ENCODE measurements at places on chromosomes 1 and 21. TPM values are rescaled to one million over a fixed set of nuclear protein-coding genes. Genes with fewer than 3 reads are reported as not detected.

DNA sequence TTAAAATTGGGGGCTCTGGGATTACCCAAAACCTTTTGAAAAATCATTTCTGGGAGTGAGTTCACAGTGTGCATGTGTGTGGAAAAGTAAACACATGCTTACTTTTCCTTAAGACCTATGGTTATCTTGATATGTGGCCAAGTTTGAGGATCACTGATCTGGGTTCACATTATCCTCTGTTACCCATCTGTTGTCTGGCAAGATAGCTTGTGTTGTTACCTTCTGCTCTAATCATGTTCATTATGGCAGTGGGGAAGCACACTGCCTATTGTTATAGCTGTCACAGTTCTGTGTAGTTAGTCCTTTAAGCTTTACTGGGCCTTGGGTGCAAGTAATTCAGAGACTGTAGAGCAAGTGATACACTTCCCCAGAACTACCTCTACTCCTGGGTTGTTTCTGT, 5.0 kb downstream of the CTBS start:
- no peak for DNase-seq

DNA sequence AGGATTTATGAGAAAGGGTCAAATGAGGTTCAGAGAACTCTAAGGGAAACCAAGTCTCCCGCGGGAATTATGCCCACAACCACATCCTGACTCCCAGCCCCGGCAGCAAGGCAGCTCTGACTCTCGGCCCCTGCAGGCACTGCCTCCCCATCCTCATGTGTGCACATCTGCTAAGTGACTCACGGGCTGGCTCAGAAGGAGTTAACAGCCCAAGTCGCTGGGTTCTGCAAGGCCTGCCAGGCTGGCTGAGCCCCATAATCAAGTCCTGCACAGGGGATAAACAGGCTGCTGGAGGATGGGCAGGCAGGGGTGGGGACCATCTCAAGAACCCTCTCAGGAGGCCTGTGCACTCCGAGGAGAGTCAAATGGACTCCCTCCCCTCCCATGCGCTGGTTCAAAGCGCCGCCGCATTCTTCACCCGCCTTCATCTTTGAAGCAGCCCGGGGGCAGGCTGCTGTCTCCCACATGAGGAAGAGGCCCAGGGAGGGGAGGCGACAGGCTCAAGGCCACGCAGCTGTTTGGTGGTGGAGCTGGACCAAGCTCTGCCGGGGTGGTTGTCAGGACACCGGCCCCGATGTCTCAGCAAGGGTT, 344.3 kb downstream of the MATN1 start:
- peak; percentile 77 for DNase-seq

DNA sequence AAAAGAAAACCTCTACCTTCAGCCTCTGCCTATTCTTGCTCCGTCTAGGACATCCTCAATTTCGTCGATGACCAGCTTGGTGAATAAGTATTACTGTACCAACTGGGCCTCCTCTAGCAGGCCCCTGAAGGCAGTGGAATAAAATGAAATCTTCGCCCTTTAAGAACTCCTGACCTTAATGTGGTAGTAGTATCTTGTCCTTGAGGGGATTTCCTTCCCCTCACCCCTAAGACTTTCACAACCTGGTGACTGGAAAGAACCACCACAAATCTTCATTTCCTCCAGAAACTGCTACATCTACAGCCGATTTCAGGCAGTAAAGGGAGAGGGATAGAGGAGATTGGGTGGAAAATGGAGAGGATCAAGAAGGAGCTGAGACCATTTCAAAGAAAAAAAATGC, 1.6 kb upstream of the HAX1 start:
- DNase-seq: no peak

DNA sequence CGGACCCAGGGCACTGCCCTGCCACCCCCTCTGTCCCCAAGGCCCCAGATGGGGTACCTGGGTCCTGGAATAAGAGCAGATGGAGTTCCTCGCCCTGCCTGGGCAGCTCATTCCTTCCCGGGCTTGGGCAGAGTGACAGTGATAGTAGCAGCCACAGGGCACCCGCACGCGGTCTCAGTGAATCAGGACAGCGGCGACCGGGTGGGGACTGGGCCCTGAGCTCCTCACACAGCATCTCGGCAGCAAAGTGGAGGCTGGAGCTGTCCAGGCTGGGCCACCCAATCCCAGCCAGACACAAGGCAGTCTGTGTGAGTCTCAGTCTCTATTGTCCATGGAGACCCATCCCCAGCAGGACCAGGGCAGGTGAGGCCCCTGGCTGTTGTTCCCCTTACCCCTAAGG, 37.4 kb upstream of the CCDC27 start:
- DNase-seq: no peak

GRCh38 chr1:228742281-228742860, 7.1 kb downstream of the RHOU start:
- DNase-seq: no peak

DNA sequence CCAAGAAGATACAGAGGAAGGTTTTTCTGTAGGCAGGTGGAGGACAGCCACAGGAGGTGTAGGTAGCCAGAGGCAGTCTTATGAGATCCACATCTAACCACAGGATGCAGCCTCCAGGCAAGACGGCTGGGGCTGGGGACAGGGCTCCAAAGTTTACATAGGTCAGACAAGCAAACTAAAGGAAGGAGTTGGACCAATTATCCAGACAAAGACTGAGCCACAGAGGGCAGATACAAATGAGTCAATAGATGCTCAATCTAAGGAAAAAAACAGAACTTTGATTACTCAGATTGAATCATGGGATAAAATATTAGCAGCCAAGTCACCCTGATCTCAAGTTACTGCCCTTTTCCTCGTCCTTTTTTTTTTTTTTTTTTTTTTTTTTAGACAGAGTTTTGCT, 91.6 kb downstream of the RGS7 start:
- DNase-seq: no peak

GRCh38 chr1:47881505-47882442, 115.4 kb downstream of the TRABD2B start:
- DNase-seq: peak; percentile 58

- no peak for DNase-seq
These were observed 57.9 kb upstream of the IRF2BP2 start for GRCh38 chr1:234667600-234668576.

DNA sequence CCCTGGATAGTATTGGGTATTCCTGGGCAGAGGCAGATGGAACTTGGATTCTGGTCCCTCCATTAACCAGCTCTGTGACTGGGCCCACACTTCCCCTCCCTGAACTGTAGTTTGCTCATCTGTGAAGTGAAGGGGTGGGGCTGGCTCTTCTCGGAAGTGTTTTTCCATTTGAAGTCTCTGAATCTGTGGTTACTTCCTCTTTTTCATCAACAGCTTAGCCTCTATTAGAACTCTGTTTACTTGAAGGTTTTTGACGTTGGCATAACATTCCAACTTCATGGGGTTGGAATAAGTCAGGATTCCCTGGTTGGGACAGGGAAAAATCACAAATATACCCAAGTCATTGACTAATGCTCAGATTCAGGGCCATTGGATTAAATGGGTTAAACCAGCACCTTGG, 3.6 kb downstream of the KIAA0040 start:
- DNase-seq: no peak

- no peak for DNase-seq
These were observed 2.0 kb upstream of the CDC7 start for GRCh38 chr1:91498498-91499245.

DNA sequence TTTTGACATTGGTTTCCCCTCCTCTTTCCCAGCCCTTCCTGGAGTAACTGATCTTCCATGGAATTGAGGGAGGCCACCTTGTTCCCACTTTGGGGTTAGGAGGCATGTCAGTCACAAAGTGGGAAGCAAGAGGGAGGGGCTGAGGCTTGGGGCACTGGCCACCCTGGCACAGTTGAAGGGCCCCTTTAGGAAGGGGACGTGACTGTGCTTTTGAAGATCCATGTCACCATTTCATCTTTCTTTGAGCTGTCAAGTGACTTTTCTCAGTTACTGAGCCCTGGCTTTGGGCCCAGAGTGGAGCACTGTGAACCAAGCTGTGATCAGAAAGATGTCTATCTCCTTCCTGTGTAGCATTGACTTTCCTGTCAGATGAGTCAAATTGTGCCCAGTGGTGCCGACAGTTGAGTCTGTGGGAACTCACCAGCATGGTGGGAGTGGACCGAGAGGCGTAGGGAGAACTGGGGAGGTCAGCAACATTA, 38.5 kb upstream of the TDRD10 start:
- no peak for DNase-seq

- DNase-seq: peak; percentile 81
These were observed 841 bp downstream of the SNX27 start for GRCh38 chr1:151612501-151613281.

DNA sequence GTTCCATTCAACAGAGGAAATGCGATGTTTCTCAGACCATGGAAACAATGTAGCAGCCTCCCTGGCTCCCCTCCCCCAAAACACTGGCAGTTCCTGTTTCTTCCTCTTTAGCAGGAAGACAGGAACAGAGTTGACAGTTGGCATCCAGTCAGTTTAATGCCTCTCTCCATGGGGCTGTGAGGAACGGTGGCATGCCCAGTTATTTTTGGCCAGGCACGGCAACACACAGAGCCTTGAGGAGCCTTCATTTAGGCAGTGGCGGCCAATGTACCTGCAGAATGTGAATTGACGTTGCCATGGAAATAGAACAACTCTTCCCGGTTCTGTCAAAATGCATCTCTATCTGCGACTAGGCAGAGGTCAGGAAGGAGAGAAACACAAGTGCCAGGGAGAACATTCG, 330.6 kb downstream of the DSCAM start:
- DNase-seq: peak; percentile 43

DNA sequence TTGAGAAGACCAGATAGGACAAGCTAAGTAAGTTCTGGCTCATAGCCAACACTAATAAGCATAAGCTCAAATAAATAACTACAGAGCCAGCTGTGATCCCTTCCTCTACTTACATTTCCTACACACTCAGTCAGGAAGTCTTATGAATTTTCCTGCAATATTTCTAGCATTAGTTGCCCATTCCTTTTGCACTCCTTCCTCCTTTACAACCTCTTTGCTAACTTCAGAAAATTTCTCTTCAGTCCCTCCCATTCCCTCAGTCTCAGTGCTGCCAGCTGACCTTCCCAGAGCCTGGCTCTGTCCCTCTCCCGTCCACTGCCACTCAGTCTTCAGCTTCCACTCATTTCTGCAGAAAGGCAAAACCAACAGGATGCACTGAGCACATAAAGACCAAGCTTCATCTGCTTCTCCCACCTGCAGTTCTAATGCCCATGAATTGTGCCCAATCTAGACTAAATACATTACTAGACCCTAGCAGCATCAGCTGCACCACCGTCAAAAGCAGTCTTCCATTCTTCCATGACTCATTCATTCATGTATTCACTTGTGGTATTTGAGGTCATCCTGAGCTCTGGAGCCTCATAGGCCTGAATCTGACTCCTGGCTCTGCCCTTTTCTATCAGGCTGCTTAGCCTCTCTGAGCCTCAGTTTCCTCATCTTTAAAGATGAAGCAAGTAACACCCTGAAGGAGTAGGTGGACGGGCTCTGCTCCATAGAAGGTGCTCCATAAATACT, 54.6 kb upstream of the SIPA1L2 start:
- no peak for DNase-seq

- peak; percentile 43 for DNase-seq
These were observed 612.9 kb downstream of the PTPRU start for GRCh38 chr1:29849038-29849750.

DNA sequence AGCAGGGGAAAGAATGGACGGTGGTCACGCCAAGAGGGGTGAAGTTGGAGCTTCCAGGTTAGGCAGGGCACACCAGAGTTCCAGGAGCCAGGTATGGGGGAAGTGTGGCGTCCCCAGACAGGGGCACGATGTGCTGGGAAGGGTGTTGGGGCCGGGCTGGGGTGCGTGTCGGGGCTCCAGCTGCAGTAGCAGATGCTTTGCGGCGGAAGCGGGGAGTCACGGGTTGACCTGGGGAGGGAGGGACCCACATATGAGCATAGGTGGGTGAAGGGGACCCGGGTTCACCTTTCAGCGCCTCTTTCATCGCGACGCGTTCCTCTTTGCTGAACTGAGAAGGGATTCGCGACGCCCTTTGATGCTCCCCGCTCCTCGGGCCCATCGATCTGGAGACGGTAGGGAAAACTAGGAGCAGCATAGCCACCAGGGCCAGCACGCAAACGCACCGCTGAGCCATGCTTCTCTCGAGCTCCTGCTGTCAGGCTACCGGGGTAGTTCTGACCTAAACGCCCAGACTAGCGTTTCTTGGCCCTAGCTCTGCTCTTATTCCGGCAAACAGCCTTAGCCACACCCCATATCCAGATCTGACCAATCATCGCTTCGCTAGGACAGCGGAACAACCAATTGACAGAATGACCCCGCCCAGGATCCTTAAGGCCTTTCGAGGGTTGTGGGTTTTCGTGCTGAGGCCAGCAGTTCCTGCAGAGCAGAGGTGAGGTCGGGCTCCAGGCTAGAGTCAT, at the start of gene PM20D1:
Gene PM20D1 (minus strand): TSS at position 514 of the 737 bp plus-strand sequence. CDS start 60 bp downstream, at position 454.
- peak; percentile 75 for DNase-seq

GRCh38 chr1:237179503-237179902, 137.5 kb downstream of the RYR2 start:
- DNase-seq: no peak

DNA sequence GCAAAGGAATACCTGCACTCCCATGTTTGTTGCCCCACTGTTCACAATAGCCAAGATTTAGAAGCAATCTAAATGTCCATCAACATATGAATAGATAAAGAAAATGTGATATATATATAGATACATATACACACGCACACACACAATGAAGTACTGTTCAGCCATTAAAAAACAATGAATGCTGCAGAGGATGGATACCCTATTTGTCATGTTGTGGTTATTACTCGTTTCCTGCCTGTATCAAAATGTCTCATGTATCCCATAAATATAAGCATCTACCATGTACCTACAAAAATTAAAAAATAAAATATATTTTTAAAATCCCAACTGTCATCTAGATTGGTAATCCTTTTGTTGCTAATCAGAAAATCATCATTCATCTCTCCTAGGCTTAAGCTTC, 634.8 kb upstream of the ADGRL2 start:
- DNase-seq: no peak

DNA sequence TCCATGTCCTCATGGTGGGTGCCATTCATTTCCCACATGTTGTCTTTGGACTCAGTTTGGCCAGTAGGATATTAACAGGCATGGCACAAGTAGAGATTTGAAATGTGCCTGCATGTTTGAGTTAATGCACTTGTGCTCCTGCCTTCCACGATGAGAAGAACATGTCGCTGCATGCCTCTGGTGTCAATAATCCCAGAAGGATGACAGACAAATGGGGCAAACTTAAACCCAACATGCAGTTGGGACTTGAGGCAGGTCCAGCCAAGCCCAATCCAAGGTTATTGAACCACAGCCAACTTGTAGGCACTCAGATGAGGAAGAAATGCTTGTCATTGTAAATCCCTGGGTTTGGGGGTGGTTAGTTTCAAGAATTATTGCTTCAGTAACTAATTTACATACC, 174.6 kb downstream of the TRIM33 start:
- DNase-seq: no peak

DNA sequence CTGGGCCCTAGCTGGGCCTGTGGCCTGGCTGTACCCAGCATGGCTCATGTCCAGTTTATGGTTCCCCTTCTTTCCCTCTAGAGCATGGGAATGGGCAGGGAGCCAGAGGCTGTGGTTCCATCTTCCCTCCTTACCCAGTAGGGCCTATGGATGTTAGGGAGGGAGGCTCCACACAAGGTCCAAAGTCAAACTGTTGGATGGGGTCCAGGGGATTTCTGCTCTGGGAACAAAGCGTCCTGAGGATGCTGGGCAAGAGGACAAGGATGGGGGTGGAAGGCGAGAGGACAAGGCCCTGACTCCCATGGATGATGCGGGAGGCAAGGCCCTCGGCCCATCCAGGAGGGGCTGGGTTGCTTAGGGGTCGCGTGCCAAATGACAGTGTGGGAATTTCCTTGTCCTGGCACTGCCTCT, 17.3 kb downstream of the CSF1 start:
- peak; percentile 36 for DNase-seq

Gene GPR25
- total RNA-seq: 0.19 TPM

Gene MAP3K21
- 21.6 TPM for total RNA-seq

Gene CLCA4
- 0.13 TPM for total RNA-seq

Gene RBM34
- 65.8 TPM for total RNA-seq

Gene TCP10L
- 2.2 TPM for total RNA-seq

Gene TRIM67
- total RNA-seq: not detected

Gene S100B
- 6.9 TPM for total RNA-seq

Gene TNFRSF4
- 5.1 TPM for total RNA-seq

Measured in kidney (tissue), 22 donors.